Ascending aorta (tissue), 2 donors: ENCODE measurements at places on chromosomes 7 and 10.

GRCh38 chr10:43115881-43116595 is 22.2 kb upstream of the CSGALNACT2 start:
- no peaks in the 10 kb centered on the region for H3K27me3 ChIP-seq
- H3K4me3 ChIP-seq, result no peak overlapping the region
- H3K36me3 ChIP-seq, result no peaks in the 10 kb centered on the region
- H3K27ac ChIP-seq, result no peak overlapping the region

- no peak overlapping the region for H3K4me3 ChIP-seq
- H3K27me3 ChIP-seq, result no peaks in the 10 kb centered on the region
- H3K27ac ChIP-seq, result no peak overlapping the region
- no peaks in the 10 kb centered on the region for H3K4me1 ChIP-seq
- DNase-seq, result no peak
Measured at GRCh38 chr7:147423875-147424274, 1166.7 kb upstream of the C7orf33 start.

- no peaks in the 10 kb centered on the region for H3K36me3 ChIP-seq
- no peak overlapping the region for H3K27ac ChIP-seq
- no peaks in the 10 kb centered on the region for H3K27me3 ChIP-seq
- peaks cover 3% of the 10 kb centered on the region for H3K4me1 ChIP-seq
Measured at GRCh38 chr7:39336442-39336841, 229.8 kb upstream of the YAE1 start.

GRCh38 chr7:108308903-108309302 is 147.3 kb downstream of the NRCAM start:
- no peaks in the 10 kb centered on the region for H3K36me3 ChIP-seq
- DNase-seq, result no peak
- H3K27ac ChIP-seq, result no peak overlapping the region
- no peaks in the 10 kb centered on the region for H3K27me3 ChIP-seq
- H3K4me1 ChIP-seq, result no peaks in the 10 kb centered on the region

DNA sequence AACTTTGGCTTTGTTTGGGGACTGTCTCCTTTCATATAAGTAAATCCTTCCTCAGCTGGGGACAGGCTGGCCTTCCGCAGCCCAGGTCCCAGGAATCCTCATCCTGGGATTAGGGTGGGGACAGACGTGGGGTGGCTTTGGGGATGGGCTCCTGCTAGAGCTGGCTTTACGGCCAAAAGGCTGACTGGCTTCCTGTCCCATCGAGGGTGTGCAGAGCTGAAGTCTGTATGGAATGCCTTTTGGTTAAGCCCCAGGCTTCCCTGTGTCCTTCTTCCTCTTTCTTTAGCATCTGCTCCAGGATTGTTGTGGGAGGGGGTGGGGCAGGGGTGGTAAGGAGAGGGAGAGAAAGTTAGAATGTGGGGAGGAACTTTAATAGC is 59.4 kb upstream of the AQP1 start:
- peak; percentile 76 for DNase-seq
- no peaks in the 10 kb centered on the region for H3K36me3 ChIP-seq
- H3K27ac ChIP-seq, result peak overlapping the region; percentile 98
- peaks cover 57% of the 10 kb centered on the region for H3K4me1 ChIP-seq

- no peak overlapping the region for H3K27ac ChIP-seq
- no peaks in the 10 kb centered on the region for H3K27me3 ChIP-seq
- no peak for DNase-seq
- H3K4me3 ChIP-seq, result no peak overlapping the region
- no peaks in the 10 kb centered on the region for H3K36me3 ChIP-seq
Measured at GRCh38 chr7:36657036-36657660, 67.1 kb downstream of the AOAH start.

GRCh38 chr10:48504141-48504885 is 100.6 kb downstream of the ARHGAP22 start:
- no peaks in the 10 kb centered on the region for H3K4me1 ChIP-seq
- no peaks in the 10 kb centered on the region for H3K36me3 ChIP-seq
- no peak overlapping the region for H3K27ac ChIP-seq
- H3K27me3 ChIP-seq, result no peaks in the 10 kb centered on the region

DNA sequence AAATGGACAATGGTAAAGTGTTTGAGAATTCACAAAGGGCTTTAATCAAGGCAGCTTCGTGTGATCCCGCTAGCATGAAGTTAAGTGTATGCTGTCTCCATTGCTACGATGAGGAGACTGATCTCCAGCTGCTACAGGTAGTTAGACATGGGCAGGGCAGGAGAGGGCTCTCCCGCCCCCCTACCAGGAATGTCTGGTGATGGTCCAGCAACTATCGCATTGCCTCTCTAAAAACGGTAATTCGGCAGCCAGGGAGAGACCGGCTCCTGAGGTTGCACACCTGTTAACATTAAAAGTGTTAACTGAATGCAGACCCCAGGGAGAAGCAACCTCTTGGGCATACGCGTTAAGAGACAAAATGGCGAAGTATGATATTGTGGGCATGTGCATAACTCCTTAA is 37.9 kb downstream of the SVIL start:
- peaks cover 53% of the 10 kb centered on the region for H3K4me1 ChIP-seq
- H3K4me3 ChIP-seq, result no peak overlapping the region
- H3K36me3 ChIP-seq, result peaks cover 3% of the 10 kb centered on the region
- DNase-seq, result no peak
- H3K27ac ChIP-seq, result peak overlapping the region; percentile 79

DNA sequence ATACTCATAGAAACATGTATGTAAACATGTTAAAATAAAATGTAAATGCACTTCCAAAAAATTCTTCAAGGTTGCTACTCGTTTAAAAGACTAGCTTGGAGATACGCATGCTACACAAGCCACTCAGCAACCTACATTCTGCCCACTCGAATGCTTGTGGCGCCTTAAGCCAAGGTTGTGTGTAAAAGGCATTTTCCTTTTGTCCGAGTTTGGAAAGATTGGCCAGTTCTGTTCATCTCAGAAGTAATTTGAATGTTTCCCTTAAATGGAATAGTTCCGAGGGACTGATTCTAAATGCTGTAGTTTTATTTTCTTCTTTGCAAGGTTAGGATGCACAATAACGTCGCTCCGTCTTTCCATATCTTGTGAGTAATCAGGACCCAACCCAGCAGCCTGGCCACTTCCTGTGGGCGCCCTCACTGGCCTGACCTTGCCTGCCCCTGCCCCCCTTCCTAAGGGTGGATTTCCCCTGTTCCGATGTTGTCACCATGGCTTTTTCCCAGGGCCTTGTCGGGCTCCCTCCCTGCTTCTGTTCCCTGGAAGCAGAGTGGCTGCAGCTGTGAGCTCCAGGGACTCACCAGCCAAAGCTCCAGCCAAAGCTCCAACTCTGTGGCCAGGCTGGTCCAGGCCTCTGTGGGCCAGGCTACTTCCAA is 70.6 kb downstream of the PTPRE start:
- DNase-seq, result peak; percentile 91
- H3K27me3 ChIP-seq, result no peaks in the 10 kb centered on the region
- peak overlapping the region; percentile 74 for H3K27ac ChIP-seq
- H3K4me1 ChIP-seq, result peaks cover 7% of the 10 kb centered on the region

DNA sequence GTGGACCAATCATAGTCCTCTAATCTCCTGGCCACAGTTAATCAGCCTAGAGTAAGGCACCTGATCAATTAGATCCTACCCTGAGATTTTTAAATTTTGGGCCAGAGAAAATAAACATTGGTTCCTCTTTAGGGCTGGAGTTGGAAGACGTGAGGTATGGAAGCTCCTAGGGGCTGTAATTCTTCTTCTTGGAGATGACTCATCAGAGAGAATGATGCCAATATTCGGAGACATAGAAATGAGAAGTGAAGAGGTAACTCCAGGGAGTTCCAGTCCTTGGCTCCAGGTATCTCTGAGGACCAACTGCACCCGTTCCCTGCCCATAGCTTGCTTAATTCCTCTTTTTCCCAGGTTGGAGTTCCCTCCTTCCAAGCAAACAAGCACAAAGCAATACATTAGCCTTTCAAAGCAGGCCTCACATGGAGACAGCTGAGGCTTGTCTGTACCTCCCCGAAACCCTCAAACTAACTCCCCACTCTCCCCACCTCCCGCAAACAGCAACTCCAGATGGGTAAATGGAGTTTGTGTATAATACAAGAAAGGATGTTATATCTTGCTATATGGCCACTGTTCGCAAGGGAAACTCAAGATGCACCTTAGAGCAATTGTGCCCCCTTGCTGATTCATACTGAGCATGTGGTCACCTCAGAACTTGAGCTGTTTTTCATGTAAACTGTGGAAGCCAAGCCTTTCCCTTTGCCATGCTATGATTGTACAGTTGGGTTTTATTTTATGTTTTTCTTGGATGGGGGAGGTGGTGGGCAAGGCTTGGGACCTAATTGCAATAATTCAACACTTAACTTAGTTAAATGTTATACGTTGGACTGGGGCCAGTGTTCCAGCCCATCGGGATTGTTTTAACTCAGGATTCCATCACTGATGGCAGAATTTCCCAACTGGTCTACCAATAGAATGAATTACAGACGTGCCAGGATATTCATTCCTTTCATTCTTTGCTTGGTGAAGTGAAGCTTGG is 29.3 kb downstream of the PIK3AP1 start:
- no peak overlapping the region for H3K4me3 ChIP-seq
- DNase-seq, result no peak
- no peaks in the 10 kb centered on the region for H3K36me3 ChIP-seq
- H3K27ac ChIP-seq, result no peak overlapping the region

DNA sequence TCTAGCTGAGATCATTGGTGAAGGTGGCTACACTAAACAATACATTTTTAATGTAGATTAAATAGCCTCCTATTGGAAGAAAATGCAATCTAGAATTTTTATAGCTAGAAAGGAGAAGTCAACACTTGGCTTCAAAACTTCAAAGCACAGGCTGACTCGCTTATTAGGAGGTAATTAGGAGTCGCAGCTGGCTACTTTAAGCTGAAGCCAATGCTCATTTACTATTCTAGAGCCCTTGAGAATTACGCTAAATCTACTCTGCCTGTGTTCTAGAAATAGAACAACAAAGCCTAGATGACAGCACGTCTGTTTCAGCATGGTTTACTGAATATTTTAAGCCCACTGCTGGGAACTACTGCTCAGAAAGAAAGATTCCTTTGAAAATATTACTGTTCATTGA is 101.6 kb upstream of the EEPD1 start:
- DNase-seq, result no peak
- H3K27ac ChIP-seq, result no peak overlapping the region
- H3K36me3 ChIP-seq, result no peaks in the 10 kb centered on the region
- H3K4me1 ChIP-seq, result peaks cover 5% of the 10 kb centered on the region
- no peaks in the 10 kb centered on the region for H3K27me3 ChIP-seq

DNA sequence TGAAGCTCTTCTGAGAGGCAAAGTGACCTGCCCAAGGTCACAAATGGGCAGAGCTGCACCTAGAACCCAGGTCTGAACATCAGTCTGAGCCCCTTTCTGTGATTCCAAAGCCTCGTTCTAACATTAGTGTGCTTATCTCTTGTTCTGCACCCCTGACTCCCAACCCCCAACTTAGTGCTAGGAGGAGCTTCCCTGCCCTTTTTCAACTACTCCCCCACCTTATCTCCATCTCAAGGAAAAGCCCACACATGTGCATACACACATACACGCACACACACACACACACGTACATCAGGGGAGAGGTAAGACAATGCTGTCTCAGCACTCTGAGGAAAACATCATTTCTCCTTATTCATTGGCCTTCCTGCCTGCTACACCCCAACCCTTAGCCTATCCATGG is 8.3 kb downstream of the PRRT4 start:
- H3K36me3 ChIP-seq, result no peaks in the 10 kb centered on the region
- peaks cover 9% of the 10 kb centered on the region for H3K4me1 ChIP-seq
- H3K27me3 ChIP-seq, result no peaks in the 10 kb centered on the region
- no peak overlapping the region for H3K4me3 ChIP-seq

DNA sequence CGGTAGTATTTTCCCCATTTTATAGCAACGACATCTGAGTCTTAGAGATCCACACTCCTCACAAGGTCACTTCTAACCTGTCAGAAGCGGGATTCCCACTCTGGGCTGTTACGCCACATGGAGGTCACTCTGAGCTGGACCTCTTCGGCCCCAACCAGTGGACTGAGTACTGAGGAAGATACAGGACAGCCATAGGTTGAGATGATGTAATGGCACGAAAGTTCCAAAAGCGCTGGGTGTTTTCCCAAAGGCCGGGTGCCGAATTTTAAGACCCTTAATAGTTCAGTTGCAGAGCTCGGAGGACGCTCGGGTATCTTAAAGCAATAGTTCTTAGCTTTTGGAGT is 699 bp downstream of the GHITM start:
- no peak for DNase-seq
- peak overlapping the region; percentile 87 for H3K4me3 ChIP-seq
- H3K4me1 ChIP-seq, result peaks cover 13% of the 10 kb centered on the region
- H3K27me3 ChIP-seq, result no peaks in the 10 kb centered on the region
- peak overlapping the region; percentile 97 for H3K27ac ChIP-seq

DNA sequence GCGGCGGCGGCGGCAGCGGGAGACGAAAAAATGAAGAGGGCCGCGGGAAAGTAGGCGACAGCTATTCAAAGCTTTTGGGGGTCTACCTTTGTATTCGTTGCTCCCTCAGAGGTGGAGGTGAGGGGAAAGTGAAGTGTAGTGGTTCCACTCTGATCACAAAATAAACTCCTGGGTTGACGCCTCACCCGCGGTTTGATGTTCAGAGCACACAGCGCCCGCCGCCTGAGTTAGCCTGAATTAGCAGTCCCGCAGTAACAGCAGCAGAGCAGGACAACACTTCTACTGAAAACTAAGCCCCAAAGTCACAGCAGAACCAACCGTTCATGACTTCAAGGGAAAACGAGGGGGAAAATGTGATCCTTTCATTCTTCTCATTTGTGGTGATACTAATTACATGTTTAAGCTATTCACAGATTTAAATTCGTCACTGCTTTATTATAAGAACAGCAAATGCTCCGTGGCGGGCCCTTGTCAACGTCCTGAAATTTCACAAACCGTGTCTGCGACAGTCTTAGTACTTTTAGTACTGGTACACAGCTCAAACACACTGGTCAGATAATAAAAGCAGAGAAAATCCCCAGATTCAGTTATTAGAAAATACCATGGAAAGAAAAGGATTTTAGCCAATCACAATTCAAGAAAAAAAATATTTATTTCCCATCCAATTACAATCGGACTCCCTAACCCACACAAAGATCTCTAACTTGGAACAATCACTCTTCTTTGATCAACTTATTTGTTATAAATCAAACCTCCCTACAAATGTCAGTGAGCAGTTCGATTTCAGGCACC is 563 bp upstream of the JMJD1C start:
- H3K27ac ChIP-seq, result peak overlapping the region; percentile 99
- no peaks in the 10 kb centered on the region for H3K27me3 ChIP-seq
- peaks cover 22% of the 10 kb centered on the region for H3K4me1 ChIP-seq
- H3K4me3 ChIP-seq, result peak overlapping the region; percentile 88
- peak; percentile 72 for DNase-seq
- H3K36me3 ChIP-seq, result no peaks in the 10 kb centered on the region

DNA sequence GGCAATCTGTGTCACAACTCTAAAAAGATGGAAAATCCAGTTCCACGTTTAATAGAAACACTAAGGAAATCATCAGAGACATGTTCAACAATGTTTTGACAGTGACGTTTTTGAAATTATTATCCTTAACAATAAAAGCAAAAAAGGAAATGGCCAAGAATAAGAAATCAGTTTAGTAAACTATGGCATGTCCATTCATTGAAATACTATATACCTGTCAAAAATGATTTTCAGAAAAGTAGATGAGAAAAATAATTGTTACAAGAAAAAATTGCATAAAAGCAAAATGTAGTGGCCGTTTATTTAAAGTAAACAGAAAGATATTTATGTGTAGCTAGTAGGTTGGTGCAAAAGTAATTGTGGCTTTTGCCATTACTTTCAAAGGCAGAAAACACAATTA is 345.4 kb upstream of the NPSR1 start:
- H3K4me3 ChIP-seq, result no peak overlapping the region
- no peaks in the 10 kb centered on the region for H3K36me3 ChIP-seq
- no peak overlapping the region for H3K27ac ChIP-seq

GRCh38 chr10:131724169-131724545 is 176.7 kb upstream of the PPP2R2D start:
- peak; percentile 45 for DNase-seq
- no peaks in the 10 kb centered on the region for H3K27me3 ChIP-seq
- H3K4me3 ChIP-seq, result no peak overlapping the region
- no peaks in the 10 kb centered on the region for H3K36me3 ChIP-seq
- H3K4me1 ChIP-seq, result no peaks in the 10 kb centered on the region
- H3K27ac ChIP-seq, result no peak overlapping the region
